ENCODE measurements at places on chromosomes 3 and 15.

- DNase-seq = no peak
These were observed 123.5 kb upstream of the GOLGA6L4 start for GRCh38 chr15:84112025-84112424.

- peak; percentile 19 for DNase-seq
These were observed 26.6 kb downstream of the ACSBG1 start for GRCh38 chr15:78207641-78208340.

DNA sequence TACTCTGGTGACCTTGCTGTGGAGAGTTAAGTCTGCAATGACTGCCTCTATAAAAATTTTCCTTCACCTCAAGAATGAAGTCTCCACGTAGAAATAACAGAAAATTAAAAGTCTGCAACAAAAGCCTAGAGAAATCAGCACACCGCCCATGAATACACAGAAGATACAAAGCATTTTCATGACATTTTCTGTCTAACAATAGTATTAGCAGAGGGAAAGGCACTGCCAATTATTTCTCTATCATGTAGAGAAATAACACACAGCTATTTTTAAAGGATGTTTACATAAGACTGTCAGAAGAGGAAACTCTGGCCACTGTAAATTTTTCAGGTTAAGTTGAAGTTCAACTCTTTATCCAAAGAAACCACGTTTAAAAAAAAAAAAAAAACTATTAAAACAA, 80.8 kb downstream of the GSK3B start:
- no peak for DNase-seq

DNA sequence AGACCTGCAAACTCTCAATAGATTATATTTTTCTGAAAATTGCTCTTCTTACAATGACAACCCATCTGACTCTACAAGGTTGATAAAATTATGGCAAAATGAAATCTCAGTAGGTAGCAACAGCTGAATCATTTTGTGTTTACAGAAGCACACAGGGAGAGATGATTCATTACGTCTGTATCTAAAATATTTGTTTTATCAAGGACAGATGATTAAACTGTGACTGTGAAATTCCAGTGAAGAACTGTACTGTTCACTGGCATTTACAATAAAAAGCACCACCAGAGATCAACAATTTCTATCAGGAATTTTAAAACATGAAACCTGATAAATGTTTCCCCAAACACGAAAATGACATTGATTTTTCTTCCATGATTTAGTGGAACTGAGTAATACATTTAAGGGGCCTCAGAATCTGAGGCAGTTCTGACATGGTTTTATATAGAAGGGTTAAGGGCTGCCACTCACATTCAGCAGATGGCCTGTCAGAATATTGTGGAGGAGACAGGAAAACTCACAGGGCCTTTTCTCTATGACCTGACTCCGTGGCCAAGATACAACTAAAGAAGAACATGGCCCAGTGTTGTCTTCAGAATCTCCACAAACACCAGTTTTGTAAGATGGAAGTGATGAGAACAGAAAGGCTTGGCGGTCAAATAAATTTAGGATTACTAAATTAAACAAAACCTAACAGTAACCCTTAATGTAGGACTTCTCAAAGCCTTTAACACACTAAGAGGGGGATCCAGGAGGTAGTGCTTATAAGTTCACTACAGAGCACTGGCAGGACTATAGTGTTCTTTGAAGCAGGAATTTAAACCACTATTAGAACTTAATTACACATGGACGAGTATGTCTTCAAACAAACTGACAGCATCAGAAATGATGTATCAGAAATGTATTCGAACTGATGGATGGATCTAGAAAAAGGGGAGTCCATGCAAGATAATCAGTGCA, 25.9 kb downstream of the RAD18 start:
- no peak for DNase-seq

DNA sequence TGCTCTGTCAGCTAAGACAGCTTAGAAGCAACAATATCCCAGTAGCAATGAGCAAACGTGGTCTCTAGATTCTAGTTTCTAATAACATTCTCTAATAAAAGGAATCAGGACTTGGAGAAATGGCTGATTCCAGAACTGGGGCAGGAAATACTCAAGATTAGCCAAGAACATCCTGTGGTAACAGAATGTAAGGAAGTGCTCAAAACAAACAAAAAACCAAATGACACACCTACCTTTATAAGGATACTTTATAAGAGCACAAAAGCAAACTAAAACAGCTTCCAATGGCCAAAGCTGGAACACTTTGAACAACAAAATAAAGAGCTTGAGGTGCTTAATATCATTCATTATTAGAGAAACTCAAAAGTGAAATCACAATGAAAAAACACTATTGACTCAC, 33.1 kb upstream of the EIF5A2 start:
- DNase-seq = no peak

GRCh38 chr3:55202326-55202725, 274.5 kb upstream of the LRTM1 start:
- DNase-seq = no peak

GRCh38 chr3:52896151-52896550, 1.2 kb downstream of the STIMATE start:
- DNase-seq = peak; percentile 7

GRCh38 chr15:78460737-78461136, 22.7 kb downstream of the IREB2 start:
- no peak for DNase-seq

- DNase-seq = no peak
These were observed 17.9 kb upstream of the EMC3 start for GRCh38 chr3:10004506-10004905.

DNA sequence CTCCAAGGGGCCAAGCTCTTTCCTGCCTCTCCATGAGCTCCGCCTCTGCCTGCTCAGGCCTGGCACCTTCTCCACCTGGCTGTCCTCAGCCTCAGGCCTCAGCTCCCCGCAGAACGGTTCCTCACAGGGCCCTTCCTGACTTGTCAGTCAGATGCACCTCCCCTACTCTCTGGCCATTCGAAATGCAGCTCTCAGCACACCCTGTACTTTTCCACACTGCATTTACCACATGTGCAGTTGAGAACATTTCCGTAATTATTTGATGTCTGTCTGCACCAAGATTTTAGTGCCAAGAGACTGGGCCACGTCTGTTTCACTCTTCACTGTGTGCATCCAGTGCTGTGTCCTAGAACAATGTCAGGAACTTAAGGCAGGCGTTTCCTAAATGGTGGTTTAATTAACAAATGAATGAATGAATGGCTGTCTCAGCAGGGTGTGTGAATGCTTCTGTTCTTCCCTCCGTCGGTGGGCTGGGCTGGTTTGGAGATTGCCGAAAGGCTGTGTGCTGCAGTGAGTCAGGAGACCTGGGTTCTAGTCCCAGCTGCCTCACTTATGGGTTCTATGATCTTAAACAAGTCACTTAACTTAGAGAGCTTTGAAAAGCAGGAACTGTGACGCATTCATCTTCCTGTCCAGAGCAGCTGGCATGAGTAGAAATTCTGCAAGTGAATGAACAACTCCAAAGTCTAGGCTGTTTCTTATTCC, 5.4 kb downstream of the MUC4 start:
- DNase-seq = peak; percentile 89

GRCh38 chr15:66896611-66897010, 168.8 kb upstream of the SMAD3 start:
- DNase-seq = no peak

Data from H7 (cell line).